ENCODE measurements at places on chromosomes 3 and 15.
A peak's percentile ranks its signal among the peaks of the same experiment; 100 is the strongest.

GRCh38 chr3:141441381-141442364 lies 45.2 kb upstream of the RASA2 start:
- peak; percentile 53 for DNase-seq

GRCh38 chr3:184777566-184778356 lies 34.2 kb upstream of the VPS8 start:
- DNase-seq = peak; percentile 52

GRCh38 chr3:72482589-72483321 lies 365.5 kb downstream of the SHQ1 start:
- DNase-seq = peak; percentile 68

- no peak for DNase-seq
These were observed 768 bp downstream of the PCBP4 start for GRCh38 chr3:51966486-51966885.

- no peak for DNase-seq
These were observed 63.2 kb downstream of the MEIS2 start for GRCh38 chr15:37037071-37037655.

- DNase-seq = no peak
These were observed 16.5 kb downstream of the PLXNA1 start for GRCh38 chr3:126999383-126999782.
